ENCODE measurements at places on chromosomes 3 and 15.

DNA sequence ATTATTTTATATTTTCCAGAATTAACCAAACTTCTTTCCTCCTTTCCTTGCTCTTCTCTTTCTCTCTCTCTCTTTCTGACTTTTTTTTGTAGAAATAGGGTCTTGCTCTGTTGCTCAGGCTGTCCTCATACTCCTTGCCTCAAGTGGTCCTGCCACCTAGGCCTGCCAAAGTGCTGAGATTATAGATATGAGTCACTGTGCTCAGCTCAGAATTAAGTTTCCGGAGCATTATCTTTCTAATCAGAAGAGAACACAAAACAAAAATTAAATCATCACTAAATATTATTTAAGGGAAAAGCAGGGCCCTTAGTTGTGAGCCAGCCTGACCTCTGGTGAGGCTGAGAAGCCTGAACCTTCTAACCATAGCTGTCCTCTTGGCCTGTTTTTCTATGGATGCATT lies 168.2 kb downstream of the SOX2 start:
- DNase-seq, result no peak

- DNase-seq, result no peak
These were observed 25.8 kb downstream of the GRIP2 start for GRCh38 chr3:14514323-14514720.

- no peak for DNase-seq
These were observed 77.2 kb upstream of the NDN start for GRCh38 chr15:23764306-23764705.

DNA sequence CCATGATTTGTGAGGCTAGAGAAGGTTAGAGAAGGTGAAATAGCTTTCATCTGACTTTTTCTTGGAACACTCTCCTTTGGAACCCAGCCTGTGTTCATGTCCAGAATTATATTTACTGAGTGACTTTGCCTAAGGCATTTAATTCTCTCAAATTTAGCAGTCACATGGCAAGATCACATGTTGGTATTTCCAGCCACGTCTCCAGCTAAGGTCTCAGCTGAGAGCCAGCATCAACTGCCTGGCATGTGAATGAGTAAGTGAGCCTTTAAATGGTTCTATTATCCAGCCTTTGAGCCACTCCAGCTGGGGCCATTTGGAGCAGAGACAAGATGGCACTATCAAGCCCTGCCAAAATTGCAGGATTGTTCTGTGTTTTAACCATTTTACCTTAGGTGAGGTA lies 130.2 kb upstream of the SGO1 start:
- DNase-seq, result no peak

- no peak for DNase-seq
These were observed 32.5 kb downstream of the KLHL25 start for GRCh38 chr15:85762039-85762755.

DNA sequence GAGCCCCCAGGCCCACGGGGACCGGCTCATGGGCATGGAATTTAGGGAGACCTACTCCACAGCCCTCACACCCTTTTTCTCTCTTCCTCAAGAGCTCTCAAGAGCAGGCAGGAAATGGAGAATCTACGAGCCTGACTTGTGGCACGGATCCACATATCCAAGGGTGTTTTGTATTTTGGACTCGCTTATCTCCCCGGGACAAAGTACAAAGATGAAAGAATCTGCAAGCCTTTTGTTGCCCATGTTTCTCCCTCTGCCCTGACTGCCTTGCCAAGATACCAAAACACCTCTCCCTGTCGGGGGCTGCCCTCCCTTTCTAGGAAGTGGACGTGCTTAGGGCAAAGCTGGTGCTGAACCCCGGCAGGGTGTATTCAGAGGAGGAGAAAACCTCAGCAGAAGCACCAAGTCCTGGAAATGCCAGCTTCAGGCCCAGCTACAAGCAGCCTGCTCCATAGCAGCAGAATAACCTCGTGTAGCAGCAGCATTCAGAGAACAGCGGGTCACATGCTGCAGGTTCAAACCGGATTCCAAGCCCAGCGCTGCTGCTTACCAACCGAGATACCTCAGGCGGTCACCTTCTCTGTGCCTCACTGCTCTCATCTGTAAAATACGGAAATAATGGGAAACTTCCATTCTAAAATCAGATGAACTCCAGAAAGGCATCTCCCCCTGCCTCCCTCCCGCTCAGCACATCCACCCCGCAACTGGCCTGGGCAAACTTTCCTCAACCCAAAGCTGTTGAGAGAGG lies 35.2 kb downstream of the DNASE1L3 start:
- peak; percentile 38 for DNase-seq

GRCh38 chr15:61382927-61383326 lies 153.8 kb upstream of the RORA start:
- peak; percentile 1 for DNase-seq

GRCh38 chr3:58281069-58281468 lies 25.0 kb upstream of the RPP14 start:
- no peak for DNase-seq

DNA sequence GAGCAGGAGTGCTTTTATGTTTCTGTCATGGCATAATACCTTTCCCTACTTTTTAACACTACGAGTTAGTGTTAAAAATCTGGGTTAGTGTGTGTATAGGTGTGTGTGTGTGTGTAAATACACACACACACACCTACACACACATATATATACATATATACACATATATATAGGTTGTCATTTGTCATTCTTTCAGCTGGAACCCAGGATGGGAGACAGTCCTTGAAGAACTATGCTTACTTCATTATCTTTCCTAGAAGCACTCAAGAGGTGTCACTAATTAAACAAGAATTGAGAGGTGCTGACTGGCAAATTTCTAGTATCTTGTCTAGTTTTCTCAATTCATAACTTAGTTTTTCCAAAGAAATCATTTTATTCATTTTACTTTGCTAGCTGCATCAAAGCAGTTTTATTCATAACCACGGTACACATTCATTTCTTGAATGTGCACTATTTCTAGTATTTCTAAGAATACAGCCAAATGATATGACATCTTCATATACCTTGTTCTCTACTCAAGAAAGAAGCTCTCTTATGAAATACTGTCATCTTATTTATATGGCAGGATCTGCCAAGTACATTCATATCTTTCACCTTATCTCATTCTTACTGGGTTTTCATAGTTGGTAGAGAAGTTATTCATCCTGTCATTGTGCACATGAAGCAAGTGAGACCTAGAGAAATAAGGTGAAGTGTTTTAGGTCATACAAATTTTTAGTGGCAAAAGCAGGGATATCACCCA lies 46.6 kb downstream of the ISL2 start:
- DNase-seq, result no peak

- peak; percentile 47 for DNase-seq
These were observed 4.8 kb downstream of the PAQR9 start for GRCh38 chr3:142958707-142959106.

DNA sequence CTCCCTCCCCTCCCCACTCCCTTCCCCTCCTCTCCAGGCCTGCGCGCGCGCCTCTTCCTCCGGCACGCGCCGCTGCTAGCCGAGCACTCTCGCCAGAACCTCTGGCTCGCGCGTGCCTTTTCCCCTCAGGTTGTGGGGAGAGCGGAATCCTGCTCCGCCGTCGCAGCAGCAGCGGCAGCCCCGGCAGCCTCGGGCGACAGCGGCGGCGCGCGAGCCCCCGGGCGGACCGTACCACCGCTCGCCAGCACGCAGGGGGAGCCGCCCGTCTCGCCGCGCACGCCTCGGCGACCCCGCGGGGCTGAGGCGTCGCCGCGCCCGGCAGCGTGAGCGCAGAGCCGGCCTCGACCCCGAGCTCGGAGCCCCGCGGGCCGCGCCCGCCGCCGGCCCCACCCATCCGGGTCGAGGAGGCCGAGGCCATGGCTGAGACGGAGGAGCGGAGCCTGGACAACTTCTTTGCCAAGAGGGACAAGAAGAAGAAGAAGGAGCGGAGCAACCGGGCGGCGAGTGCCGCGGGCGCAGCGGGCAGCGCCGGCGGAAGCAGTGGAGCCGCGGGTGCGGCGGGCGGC lies at the start of gene CDV3:
Gene CDV3 (plus strand): TSS at position 58 of the 566 bp plus-strand sequence. CDS start 359 bp downstream, at position 417.
- no peak for DNase-seq

- no peak for DNase-seq
These were observed 24.8 kb upstream of the MBNL1 start for GRCh38 chr3:152243721-152244516.

DNA sequence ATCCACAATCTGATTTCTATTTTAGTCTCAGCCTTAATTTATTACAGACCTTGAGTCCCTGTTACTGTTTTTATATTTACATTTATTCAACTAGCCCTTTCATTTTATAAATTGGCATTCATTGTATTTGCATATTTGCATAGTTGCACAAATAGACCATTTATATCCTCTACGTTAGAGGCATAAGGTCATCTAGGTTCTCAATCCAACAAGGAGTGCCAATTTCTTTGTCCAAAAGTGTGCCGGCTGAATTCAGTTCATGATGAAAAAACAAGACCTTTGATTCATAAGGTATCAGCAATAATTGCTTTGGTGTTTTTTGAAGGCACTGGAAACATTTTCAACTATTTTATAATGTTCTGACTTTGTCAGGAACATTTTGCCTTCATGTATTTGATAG lies 33.9 kb upstream of the NANOGP8 start:
- no peak for DNase-seq

DNA sequence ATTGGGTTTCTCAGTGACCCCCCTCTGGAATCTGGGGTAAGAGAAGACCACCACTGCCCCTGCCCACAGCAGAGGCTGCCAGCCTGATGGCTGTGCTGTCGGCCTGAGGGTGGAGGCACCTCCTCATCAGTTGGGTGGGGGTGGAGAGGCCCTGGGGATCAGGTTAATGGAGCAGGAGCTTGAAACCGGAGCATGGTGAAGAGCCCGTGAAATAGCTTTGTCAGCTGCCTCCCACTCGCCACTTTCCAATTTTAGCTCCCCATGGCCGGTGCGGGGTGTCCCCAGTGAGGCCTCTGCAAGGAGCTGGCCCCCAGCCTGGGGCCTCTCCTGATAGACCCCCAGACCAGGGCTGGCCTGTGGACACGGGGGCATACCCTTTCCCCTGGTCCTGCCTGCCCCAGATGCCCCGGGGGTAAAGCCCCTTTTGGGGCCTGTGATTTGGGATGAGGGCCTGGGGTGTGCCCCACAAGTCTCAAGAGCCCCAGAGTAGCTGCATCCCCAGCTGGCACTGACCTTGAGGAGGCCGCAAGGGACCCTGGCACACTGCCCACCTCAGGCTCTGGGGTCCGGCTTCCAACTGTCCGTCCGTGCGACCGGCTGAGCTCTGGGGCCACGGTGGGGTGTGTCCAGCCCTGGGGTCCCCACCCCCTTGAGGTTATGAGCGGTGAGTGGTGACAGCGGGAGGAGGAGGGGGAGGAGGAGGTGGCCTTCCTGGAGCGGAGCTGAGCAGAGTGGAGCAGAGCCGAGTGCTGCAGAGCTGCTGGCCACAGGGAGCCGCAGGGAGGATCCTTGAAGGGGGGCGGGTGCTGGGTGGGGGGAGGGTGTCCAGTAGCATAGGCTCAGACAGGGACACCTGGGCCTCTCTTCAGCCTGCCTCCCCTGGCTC lies at the start of gene HHATL:
Gene HHATL (minus strand): TSS at position 733 of the 886 bp plus-strand sequence. CDS start 1,972 bp downstream, outside the sequence.
- DNase-seq, result no peak
